ENCODE measurements at places on chromosomes 11 and 22.

DNA sequence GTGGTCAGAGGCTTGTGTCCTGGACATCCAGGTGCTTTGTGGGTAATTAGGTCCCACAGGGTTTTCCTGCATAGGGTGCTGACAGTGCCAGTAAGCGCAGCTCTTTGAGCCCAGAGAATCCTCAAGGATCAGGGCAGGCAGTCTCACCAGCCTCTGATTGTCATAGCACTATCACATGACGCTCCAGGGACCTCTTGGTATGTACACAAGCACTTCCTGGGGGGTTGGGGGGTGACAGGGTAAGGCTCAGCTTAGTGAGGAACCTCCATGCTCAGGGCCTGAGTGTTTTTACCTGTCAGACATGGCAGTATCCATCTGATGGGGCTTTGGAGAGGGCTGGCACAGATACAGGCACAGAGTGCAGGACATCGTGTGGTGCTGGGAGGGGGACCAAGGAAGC lies 27.9 kb upstream of the SUSD2 start:
- no peak for DNase-seq

DNA sequence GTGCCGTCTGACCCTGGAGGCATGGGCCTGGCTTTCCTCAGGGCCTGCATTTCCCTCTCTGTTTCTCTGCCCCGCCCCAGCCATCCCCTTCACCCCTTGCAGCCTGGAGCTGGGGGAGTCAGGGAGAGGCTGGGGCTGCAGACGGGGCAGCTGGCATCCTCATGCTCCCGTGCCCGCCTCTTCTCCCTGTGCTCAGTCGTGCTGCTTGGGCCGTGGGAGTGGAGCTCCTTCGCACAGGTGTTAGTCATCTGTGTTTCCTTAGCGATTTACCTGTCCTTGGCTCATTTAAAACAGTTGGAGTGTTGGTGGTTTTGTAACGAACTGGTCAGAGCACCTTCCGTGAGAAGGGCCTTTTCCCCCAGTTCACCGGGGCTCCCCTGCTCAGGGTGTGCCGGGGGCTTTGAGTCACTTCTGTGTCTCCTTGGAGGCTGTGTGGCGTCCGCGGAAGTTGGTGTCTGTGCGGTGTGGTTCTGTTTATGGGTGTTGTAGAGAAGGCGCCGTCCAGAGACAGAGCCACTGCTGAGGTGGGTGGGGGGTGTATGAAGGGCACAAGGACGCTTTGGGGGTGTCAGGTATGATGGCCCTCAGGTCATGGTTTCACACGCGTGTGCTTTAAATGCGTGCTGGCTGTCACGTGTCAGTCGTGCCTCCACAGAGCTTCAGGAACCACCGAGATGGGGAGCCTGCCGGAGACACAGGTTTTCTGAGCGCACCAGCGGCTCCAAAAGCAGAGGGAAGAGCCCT lies 19.5 kb downstream of the BRSK2 start:
- no peak for DNase-seq

DNA sequence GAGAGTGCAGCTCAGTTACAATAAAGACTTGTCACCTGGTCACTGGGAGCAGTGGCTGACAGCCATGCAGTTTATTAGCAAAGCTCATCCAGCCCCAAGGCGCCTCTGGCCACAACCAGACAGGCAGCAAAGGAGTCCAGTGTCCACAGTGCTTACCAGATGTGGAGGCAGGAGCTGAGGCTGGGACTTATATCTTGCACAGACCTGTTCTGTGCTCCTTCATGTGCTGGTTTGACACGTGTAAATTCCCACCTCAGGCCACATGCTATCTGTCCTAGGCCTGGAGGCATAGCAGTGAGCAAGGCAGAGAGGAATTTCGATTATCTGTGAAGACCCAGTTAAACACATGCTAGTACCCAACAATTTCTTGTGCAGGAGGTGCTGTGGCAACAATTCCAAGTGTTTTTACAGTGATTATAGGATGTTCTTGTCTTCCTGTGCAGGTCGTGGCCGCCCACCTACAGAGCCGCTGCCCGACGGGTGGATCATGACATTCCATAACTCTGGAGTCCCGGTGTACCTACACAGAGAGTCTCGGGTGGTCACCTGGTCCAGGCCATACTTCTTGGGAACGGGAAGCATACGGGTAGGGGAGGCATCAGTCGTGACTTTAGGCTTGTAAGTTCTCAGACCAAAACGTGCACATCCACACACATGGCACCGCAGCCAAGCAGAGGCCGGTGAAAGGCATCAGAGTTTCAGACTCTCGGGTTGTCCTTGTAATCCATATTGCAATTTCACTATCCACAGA lies 9.4 kb downstream of the DGCR8 start:
- no peak for DNase-seq

DNA sequence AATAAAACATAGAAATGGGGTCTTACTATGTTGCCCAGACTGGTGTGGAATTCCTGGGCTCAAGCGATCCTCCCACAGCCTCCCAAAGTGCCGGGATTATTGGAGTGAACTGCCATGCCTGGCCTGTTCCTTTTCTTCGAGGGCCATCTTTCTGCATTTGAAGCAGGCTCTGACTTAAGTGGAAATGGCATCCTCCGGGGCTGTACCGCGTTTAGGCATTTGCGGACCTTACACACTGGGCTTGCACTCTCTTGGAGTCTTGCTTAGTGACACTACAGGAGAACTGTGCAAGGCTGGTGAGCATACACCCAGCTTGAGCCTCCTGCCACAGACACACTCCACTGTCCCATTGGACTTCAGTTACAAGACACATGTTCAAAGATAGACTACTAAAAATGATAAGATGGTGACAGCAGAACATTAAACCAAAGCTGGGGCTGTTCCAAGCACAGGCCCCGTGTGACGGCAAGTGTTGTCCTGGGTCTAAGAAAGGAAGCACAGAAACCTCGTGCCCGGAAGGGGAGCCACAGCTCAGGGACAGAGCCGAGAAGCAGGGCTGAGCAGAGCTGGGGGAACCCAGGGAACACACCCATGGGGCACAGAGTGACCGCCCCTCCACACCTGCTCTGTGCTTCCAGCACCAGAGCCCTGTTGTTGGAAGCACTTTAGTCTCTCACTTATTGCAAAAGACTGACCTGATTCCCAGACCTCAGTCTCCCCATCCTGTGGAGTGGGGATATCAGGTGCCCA lies 59.0 kb upstream of the SHANK2 start:
- no peak for DNase-seq

- DNase-seq = no peak
Observed at GRCh38 chr11:86696451-86696850, 24.0 kb upstream of the ME3 start.

DNA sequence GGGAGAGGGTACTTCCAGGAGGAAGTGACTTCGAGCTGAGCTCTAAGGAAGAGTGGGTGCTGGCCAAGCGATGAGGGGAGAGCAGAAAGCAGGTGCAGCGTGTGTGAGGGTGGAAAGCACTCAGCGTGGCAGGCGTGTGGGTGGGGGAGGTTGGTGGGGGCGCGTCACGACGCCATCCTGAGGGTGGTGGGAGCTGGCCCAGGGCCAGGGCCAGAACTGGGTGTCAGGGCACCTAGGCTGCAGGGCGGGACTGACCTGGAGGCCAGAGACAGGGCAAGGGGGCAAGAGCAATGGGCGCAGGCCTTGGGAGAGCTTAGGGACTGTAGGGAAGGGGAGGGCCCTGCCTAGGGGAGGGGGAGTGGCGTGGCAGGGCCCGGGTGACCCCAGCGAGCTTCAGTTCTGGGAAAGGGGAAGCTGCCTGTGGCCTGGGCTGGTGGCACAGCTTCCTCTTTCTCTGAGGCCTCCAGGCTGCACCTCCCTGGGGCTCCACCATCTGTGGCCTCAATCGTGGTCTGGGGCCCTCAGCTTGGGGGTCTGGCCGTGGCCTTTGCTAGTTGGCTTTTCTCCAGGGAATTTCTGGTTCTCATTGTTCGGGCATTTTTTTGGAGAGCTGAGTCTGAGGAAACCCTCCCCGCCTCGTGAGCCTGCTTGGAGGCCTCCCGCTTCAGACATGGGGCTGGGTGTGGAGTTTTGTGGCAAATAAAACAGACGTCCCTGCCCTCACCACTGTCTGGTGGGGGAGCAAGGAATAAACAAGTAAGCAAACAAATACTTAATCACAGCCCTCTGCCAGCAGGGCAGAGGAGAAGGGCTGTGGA lies 8.9 kb downstream of the RELT start:
- no peak for DNase-seq

DNA sequence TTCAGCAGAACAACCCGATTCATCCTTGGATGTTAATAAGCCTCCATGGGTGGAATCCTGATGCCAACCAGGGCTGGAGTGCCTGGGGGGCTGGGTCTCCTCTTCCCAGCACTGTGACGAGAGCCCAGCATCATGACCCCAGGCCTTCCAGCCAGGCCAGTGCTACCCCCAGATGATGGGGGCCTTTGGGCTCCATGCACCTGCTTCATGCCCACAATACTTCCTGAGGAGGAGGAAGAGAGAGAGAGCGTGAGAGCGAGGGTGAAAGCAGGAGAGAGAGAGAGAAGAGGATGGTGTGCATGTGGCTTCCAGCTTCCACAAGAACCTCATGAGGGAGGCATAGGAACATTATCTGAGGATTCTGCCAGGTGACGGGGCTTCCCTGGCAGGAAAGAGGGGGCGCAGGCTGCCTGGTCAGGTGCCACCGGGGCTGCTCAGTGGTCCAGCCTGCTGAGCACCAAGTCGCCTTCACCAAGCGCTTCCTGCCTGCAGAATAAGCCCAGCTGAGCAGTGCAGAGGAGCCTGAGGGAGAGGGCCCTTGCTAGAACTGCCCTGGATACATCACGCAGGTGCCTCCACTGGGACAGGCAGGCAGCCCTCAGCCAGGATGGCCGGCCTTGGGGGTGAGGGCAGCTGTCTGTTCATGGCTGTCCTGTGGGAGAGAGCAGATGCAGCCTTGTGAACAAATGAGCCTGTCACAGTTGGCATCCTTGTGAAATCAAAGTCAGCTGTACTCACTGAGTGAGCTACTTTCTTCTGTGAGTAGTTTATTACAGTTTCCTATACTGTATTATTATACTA lies 243.3 kb upstream of the B3GAT1 start:
- no peak for DNase-seq

GRCh38 chr22:24189249-24190158 lies 8.2 kb downstream of the SUSD2 start:
- peak; percentile 7 for DNase-seq

- DNase-seq = no peak
Observed at GRCh38 chr11:2700415-2701211, 819 bp upstream of the KCNQ1OT1 start.

DNA sequence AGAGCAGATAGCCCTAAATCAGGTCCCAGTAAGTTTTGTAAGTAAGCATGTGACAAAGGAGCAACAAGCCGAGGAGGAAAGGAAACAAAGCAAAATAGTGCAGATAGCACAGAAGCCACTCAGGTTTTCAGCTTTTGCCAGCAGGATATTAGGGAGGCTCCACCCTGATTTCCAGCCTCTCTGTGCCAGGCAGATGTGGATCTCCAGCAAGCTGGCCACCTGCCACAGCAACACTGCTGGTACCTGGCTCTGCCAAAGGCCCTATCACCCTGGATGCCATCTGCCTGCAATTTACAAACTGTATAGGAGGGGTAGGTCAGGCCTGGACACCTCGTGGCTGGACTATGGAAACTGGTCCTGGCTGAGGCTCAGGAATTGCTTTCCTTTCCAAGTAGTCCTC lies 12.2 kb upstream of the NNMT start:
- DNase-seq = peak; percentile 31

- DNase-seq = no peak
Observed at GRCh38 chr11:1963864-1964263, 16.7 kb downstream of the MRPL23 start.

- DNase-seq = no peak
Observed at GRCh38 chr22:29475550-29475949, 4.5 kb upstream of the NEFH start.

GRCh38 chr11:47980088-47980906 lies at the start of gene PTPRJ:
Gene PTPRJ, plus strand, starts transcription at chr11:47980559. Its CDS starts 354 bp downstream, at chr11:47980913.
- DNase-seq = no peak

DNA sequence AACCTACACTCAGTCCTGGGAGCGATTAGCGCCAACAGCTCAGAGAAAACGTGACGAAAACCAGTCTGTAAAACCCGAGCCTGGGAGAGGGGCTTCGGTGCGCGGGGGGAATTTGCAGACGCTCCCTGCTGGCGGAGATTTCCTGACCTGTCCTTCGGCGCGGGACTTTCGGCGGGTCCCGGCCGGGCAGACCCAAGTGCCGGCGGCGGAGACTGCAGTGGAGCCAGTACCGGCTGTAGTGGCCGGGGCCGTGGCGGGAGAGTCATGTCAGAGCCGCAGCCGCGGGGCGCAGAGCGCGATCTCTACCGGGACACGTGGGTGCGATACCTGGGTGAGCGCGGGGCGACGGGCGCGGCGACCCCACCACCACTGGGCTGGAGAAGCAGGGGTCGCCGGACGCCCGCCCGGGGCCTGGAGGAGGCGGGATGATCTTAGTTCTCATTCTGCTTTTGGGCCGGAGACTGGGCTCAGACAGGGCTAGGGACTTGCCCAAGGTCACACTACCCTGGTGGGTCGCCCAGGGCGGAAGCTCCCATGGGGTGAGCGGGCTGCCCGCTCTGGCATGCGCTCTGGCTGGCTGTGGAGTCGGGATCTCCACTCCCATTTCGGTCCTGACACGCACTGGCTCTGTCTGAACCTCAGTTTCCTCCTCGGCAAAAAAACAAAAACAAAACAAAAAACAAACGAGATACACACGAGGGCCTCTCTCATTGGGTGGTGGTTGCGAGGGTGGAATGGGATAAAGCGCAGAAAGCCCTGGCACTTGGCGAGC lies at the start of gene MTFP1:
Gene MTFP1, plus strand, starts transcription at position 153 of the 772 bp plus-strand sequence. Its CDS starts 112 bp downstream, at position 265.
- peak; percentile 13 for DNase-seq

- DNase-seq = no peak
Observed at GRCh38 chr11:65535102-65535501, 10.2 kb downstream of the SCYL1 start.
